Astrocyte (in vitro differentiated cells and primary cell): ENCODE measurements at places on chromosomes 13 and 19.
A peak's percentile ranks its signal among the peaks of the same experiment; 100 is the strongest.

DNA sequence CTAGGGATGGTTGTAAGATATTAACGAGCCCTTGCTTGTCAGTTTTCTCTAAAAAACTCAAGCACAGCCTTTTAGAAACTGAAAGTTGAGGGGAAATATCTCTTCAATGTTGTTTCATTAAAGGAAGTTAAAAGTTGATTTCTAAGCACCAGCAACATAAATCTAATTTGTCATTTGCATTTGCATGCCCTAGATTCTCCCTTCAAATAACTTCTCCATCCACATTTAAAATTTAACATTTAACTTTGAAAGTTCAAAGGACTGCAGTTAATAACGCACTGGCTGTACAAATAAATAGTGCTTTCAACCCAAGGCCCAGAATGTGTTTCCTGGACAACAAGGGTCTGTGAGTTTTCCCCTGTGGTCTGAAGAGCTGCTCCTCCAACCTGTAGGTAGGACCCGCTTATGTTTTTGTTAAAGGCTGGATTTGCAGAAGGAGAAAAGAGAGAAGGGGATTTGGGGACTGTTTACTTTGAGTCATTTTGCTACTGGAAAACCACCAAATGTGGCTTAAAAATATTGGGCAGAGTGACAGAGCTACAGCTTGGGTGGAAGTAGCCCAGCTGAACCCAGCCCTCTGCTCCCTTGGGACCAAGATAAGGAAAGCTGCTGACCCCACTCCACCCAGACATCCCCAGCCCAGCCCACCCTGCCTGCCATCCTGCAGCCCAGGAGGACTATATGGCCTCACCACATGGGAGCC, 39.8 kb downstream of the TNFRSF19 start:
- DNase-seq = peak; percentile 47

DNA sequence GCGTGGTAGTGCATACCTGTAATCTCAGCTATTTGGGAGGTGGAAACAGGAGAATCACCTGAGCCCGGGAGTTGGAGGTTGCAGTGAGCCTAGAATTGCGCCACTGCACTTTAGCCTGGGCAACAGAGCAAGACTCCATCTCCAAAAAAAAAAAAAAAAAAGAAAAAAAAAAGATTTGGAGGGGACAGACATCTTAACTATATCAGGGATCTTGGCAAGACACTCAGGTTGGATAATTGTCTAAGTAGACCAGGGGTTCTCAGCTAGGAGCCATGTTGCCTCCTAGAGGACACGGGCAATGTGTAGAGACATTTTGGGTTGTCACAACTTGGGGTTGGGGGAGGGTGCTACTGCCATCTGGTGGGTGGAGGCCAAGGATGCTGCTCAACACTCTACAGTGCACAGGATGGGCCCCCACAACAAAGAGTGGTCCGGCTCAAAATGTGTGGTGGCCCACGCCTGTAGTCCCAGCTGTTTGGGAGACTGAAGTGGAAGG, 1.9 kb upstream of the ZNF580 start:
- no peak for DNase-seq

GRCh38 chr13:90293793-90294361, 1053.6 kb upstream of the MIR17HG start:
- DNase-seq = no peak

DNA sequence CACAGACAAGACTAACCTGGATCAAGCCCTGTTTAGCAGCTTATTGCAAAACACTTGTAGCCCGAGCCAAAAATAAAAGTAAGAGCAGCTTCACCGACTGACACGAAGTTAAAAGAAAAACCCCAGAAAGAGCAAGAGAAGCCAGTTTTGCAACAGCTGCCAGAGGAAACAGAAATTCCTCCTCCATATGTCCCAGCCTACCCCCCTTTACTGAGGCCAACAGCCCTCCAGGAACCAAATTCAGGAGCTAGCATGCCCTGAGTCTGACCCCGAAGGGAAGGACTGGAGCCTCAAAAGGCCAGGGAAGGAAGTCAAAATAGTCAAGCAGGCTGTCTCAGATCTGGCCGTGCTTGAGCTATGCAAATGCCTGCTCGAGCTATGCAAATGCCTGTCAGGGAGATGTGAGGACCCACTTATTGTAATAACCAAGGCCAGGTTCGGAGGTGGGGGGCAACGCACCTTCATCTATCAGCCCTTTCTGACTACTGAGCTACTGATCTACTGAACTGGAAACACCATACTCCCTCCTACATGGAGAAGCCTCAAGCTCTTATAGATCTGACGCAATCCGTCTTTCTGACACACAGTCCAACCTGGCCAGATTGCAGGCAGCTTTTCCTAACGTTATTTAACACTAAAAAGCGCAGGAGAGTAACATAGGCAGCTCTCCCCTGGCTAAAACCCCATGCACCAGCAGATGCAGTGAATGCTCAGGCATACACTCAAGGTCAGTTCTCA, 6.7 kb downstream of the SIGLEC11 start:
- DNase-seq = no peak

DNA sequence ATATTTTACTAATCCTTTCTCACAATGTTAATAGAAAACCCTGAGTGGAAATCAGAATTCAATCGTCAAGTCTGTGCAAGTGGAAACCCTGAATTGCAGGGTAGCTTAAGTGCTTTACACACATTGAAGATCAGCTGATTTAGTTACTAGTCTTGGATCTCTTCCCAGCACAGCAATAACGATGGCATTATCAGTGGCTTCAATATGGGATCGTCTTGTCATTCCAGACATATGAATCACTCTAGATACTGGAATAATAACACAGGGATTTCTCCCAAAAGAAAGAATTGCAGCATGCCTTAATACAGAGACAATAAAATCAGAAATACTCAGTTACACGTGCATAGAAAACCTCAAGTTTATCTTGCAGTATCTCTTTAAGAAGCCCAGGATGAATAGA, 12.6 kb upstream of the METTL21C start:
- DNase-seq = peak; percentile 91

- no peak for DNase-seq
Measured at GRCh38 chr13:102231479-102231878, 170.4 kb downstream of the FGF14 start.

DNA sequence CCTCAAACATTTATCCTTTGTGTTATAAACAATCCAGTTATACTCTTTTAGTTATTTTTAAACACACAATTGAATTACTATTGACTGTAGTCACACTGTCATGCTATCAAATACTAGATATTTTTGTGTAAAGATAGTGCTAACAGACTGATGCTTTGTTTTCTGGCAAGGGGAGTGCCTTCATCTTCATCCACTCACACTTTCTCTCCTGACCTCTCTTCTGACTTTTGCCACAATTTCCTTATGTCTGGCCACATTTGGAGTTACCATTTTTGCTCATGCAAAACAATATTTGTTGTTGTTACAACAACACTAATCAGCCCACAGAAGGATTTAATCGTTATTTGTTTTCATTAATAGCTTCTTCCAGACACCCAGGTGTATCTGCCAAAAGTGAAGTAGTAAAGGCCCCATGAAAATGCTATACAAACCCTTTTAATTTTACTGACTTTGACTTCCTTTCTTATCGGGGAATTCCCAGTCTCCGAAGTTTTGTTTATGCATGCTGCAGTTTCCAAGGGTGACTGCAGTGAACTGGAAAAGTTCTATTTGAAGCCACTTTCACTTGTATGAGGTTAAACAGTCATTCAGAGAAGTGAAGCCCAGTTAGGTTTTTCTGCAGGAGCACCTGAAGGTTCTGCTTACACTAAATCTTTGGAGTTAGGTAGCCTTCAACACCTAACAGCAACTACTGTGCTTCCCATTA, 66.1 kb upstream of the FRY start:
- peak; percentile 62 for DNase-seq

- no peak for DNase-seq
Measured at GRCh38 chr13:93372856-93373255, 146.2 kb downstream of the GPC6 start.

DNA sequence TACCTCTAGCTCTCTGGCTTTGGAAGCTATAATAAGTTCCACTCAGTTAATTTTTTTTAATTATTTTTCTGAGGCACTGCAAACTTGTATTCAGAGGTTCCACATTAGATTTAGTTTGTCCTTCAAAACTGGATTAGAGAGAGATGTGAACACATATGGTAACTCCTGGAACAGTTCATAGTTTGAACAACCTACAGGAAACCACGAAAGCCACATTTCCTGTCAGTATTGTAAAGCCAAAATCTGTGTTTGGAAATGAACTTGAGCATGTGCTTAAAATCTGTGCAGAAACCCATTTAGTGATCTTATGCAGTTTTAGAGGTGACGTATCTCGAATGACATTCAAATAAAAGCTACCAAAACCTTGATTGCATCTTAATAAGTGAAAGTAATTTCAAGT, 1952.0 kb downstream of the OLFM4 start:
- DNase-seq = no peak

DNA sequence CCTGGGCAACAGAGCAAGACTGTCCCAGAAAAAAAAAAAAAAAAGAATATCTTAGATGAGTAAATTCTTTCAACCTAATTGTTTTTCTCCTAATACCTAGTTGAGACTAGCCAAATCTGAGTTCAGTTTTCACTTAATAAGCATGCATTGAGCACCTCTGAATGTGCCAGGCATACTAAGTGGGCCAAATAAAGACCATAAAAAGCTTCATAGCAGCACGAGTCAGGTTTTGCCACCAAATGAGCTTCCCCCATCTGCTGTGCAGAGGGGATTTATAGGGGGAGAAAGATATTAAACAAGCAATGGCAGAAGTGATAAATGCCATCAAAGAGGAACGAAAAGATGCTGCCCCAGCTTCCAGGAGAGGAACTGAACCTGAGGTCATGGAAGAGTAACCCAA, 11.4 kb downstream of the THSD1 start:
- no peak for DNase-seq

DNA sequence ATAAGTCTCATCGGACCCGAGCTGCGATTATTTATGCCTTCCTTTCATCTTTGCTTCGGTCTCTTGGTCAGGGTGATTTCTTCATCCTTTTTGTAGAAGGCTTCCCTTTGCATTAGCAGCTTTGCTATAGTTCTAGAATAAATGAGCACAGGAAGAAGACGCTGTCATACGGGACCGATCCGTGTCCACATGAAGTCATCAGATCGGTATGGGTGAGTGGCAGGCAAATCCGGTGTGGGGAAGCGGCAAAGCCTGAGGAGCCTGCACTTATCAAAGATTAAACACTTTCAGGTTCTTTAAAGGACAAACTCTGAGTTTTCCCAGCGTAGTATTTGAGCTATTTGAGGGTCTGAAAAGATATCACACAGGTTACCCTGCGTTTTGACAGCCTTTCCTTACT, 119.3 kb downstream of the IRS2 start:
- DNase-seq = peak; percentile 35

DNA sequence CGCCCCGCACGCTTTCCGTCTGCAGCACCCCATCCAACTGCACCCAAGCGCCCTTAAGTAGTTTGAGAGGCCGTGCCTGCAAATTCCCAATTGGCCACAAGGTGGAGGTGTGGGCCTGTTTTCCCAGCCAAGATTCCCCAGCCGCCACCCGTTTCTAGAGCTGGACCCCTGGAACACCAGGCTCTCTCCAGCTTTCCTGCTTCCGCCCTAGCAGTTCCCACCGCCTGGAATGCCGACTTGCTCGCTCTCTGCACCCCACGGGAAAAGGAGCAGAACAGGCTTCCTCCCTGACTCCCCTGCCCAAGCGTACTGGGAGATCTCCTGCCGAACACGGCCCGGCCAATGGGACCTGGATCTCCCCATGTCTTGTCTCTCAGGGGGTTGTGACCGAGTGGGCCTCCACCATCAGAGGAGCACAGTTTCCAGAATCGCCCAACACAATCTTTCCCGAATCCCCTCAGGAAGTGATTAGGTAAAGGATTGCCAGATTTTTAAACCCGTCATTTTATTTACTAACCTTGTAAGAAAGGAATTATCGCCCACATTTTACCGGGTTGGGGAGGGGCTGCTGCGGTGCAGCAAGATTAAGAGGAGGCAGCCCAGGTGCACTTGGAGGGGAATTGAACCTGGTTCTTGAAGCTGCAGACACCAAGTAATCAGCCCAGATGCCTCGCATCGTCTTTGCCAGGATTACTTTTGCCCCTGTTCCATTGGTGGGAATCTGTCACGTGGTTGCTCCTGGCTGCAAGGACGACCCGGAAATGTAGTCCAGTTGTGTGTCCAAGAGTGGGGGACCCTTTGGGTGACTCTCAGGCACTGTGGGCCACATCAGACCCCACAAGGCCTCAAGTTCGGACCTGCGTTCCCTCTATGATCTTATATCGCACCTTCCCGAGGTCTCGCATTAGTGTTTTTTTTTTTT, 3.5 kb upstream of the NAPSA start:
- peak; percentile 69 for DNase-seq

- no peak for DNase-seq
Measured at GRCh38 chr13:104683789-104684188, 1617.6 kb upstream of the SLC10A2 start.

DNA sequence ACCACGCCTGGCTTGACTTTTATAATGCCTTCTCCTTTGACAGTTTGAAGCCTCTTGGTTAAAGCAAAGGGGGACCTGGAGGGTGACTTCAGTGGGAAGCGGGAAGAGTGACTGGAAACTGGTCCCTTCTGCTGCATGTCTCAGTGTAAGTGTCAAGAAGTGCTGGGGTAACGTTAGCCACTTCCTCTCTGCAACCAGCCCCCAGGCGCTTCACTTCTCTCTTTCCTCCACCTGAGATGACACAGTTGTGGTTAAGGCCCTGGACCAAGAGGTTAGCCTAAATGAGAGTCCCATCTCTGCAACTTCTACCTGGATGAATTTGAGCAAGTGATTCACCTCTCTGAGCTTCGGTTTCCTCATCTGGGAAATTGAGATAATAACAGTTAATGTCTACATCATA, 16.3 kb downstream of the LEUTX start:
- DNase-seq = no peak

DNA sequence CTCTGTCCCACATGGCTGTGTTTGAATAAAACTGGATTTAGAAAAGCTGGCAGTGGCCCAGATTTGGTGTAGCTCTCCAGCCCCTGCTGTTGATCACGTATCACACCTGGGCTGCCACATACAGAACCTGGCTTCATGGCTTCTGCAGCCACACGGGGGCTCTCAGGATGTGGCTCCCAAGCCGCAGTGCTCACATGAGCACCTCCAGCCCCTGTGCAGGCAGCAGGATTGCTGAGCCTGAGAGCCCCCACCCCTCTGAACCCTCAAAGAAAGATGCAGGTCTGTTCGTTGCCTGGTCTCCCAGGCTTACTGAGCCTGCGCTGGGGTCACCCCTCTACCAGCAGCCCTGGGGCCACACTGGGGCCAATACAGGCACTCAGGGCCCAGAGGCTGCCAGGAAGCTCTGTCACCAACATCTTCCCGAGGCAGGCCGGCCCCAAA, 2.7 kb downstream of the PLEKHF1 start:
- no peak for DNase-seq

DNA sequence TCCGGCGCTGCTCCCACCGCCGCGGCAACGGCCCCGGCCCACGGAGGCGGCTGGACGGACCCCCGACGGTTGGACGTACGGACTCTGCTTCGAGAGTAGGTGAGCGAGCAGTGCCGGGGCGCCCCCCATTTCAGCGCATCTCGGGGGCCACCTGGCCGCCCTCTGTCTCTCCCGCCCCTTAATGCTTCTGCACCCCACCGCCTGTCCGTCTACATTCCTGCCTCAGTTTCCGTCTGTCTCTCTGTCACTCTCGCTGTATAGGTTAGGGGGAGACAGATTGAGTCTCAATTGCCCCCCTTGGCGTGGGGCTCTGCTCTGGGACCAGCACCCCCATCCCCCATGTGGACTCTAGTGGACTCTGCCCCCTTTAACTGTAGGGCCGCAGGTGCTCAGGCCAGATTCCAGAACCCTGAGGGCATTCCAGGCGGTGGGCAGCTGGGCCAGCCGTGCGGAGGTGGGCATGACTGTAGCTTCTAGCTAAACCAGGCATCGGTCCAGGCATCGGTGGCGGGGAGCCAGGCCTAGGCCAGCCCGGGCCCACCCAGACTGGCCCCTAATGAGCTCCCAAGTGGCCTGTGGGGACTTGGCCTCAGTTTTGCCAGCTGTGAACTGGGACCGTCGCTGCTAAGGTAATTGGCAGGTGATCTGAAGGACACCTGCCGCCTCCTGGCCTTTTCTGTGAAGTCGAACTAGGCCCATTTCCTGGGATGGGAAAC, 373 bp downstream of the TNFAIP8L1 start:
- no peak for DNase-seq
